Thymus (tissue), 14 donors: ENCODE measurements at places on chromosomes 1 and 21. TPM values are rescaled to one million over a fixed set of nuclear protein-coding genes. Genes with fewer than 3 reads are reported as not detected.

LCE3E gene
- total RNA-seq = not detected

CELA3A gene
- total RNA-seq = 0.19 TPM

LMOD1 gene
- 0.24 TPM for total RNA-seq

DNA sequence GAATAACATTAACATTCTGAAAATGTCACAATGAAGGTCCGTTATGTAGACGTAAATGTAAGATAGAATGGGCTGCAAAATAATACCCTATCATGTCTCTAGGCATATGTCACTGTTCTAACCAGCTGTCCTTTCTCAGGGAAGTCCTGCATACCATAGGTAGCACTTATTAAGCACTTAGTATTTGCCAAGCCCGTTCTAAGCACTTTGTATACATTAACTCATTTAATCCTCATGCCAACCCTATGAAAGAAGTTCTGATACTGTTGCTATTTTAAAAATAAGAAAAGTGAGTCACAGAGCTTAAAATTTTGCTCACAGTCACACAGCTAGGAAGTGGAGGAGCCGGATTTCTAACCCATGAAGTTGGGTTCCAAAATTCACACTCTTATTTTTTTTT is 15.7 kb downstream of the GAS5 start:
- H3K4me1 ChIP-seq = no peaks in the 10 kb centered on the region
- no peak overlapping the region for H3K27ac ChIP-seq
- no peak for DNase-seq
- no peak overlapping the region for H3K4me3 ChIP-seq
- H3K27me3 ChIP-seq = no peaks in the 10 kb centered on the region
- H3K36me3 ChIP-seq = peaks cover 12% of the 10 kb centered on the region

DNA sequence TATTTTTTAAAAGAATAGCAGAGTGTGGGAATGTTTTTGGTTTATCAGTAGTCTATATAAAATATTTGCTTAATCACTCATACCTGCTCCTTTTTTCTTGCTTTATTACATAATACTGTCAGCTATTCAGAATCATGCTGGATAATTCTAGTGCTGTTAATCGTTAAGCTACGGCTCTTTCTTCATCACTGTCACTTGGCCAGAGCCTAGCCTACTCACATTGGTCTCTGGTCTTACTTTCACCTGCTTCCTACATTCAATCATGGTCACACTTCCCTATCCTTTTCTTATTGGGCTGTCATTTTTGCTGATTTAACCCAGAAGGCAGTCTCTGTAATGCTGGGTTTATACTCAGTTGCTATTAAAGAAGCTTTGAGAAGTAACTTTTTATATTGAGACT is 2.5 kb downstream of the KLHL20 start:
- peaks cover 11% of the 10 kb centered on the region for H3K36me3 ChIP-seq
- peaks cover 5% of the 10 kb centered on the region for H3K4me1 ChIP-seq
- no peak for DNase-seq
- no peak overlapping the region for H3K27ac ChIP-seq
- H3K27me3 ChIP-seq = no peaks in the 10 kb centered on the region
